ENCODE measurements at places on chromosomes 4 and X.

GRCh38 chr4:110667670-110668069, 44.8 kb upstream of the PITX2 start:
- peak; percentile 26 for DNase-seq

GRCh38 chr4:57051524-57051923, 58.7 kb downstream of the IGFBP7 start:
- no peak for DNase-seq

- DNase-seq, result no peak
Measured at GRCh38 chr4:173367285-173367684, 3.5 kb upstream of the SAP30 start.

DNA sequence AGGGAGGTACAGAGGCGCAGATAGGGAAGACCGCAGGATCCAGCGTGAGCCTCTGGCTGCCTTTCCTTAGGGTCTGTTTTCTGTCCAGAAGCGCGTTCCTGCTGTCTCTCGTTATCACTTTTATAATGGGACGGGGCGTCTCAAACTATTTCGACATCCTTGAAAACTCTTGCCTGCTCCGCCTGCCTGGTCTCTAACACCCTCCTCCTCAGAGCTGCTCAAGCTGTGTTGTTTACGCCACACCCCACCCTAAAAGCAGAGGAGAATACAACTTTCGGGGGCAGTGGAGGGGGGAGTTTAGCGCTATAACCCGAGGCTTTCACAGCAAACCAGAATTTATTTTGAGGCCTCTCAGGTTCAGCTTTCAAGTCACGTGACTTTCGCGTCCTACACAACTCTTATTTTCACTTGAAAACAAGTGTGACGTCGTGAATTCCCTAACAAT, 646 bp upstream of the FAM3A start:
- DNase-seq, result no peak

DNA sequence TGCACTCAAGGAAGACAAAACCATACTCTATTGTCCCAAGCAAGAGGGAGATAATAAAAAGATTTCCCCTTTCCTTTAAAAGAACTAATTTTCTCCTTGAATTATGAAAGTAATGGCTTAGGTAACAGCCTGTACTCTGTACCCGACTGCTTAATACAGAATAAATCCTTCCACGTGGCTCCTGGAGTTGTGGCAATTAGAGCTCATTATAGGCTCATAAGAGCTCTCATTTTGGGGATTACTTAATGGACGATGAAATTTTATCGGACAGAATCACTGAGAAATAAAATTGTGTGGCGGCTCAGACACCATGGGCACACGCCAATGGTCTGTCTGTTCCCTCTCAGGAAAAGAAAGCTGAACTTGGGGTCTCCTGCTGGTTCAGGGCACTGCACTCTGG, 2.8 kb upstream of the GSX2 start:
- DNase-seq, result no peak

- DNase-seq, result no peak
Measured at GRCh38 chrX:2711441-2711840, 20.3 kb downstream of the CD99 start.

DNA sequence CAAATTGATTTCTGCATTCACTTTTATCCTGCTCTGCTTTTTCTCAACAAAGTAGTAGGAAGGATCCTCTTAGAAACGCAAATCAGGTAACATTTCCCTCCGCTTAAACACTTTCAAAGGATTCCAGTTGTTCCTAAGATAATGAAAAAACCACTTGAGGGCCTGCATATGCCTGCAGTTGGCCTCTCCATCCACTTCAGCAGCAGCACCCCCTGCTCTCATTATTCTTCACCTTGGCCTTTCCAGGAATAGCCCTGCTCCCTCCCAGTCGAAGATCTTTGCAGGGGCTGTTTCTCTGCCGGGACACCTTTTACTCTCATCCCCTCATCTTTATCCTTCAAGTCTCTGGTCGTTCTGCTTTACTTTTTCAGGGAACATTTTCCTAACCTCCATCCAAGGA, 314.0 kb downstream of the INPP4B start:
- DNase-seq, result no peak

- DNase-seq, result peak; percentile 91
Measured at GRCh38 chr4:113958766-113959538, 20.5 kb downstream of the ARSJ start.

GRCh38 chr4:119498527-119498926, 130.1 kb downstream of the PDE5A start:
- no peak for DNase-seq
